ENCODE measurements at places on chromosomes 3 and 15.

GRCh38 chr3:157531771-157532170 is 28.6 kb upstream of the VEPH1 start:
- H3K36me3 ChIP-seq = no peaks in the 10 kb centered on the region
- H3K4me1 ChIP-seq = no peaks in the 10 kb centered on the region
- no peak overlapping the region for H3K4me3 ChIP-seq

GRCh38 chr3:183306798-183307671 is 54.0 kb downstream of the B3GNT5 start:
- no peaks in the 10 kb centered on the region for H3K4me1 ChIP-seq
- no peak overlapping the region for H3K4me3 ChIP-seq
- ATAC-seq = peak; percentile 76
- H3K27me3 ChIP-seq = no peaks in the 10 kb centered on the region

DNA sequence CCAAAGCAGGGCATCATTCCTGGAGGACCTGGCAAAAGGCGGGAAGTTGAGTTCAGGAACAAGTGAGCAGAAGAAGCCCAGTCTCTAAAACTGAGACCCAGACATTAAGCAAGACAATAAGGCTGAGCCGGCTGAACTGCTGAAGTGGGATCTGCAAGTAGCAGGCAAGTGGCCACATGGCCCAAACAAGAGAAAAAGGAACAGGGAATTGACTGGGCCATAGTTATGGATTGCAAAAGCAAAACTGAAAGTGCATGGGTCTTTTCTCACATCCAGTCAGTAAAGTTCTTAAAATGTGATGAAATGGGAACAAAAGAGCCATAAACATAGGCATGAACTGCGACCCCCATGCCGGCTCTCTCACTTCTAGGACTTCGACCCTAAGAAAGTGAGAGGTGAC is 101.2 kb downstream of the SCN11A start:
- no peaks in the 10 kb centered on the region for H3K4me1 ChIP-seq
- H3K36me3 ChIP-seq = no peaks in the 10 kb centered on the region
- no peak for ATAC-seq
- no peak overlapping the region for H3K27ac ChIP-seq
- no peak overlapping the region for H3K4me3 ChIP-seq

- H3K27me3 ChIP-seq = no peaks in the 10 kb centered on the region
- no peak for ATAC-seq
- no peaks in the 10 kb centered on the region for H3K4me1 ChIP-seq
- no peak overlapping the region for H3K4me3 ChIP-seq
- H3K27ac ChIP-seq = no peak overlapping the region
- H3K36me3 ChIP-seq = no peaks in the 10 kb centered on the region
These were observed 97.2 kb upstream of the LRRFIP2 start for GRCh38 chr3:37271611-37272010.

DNA sequence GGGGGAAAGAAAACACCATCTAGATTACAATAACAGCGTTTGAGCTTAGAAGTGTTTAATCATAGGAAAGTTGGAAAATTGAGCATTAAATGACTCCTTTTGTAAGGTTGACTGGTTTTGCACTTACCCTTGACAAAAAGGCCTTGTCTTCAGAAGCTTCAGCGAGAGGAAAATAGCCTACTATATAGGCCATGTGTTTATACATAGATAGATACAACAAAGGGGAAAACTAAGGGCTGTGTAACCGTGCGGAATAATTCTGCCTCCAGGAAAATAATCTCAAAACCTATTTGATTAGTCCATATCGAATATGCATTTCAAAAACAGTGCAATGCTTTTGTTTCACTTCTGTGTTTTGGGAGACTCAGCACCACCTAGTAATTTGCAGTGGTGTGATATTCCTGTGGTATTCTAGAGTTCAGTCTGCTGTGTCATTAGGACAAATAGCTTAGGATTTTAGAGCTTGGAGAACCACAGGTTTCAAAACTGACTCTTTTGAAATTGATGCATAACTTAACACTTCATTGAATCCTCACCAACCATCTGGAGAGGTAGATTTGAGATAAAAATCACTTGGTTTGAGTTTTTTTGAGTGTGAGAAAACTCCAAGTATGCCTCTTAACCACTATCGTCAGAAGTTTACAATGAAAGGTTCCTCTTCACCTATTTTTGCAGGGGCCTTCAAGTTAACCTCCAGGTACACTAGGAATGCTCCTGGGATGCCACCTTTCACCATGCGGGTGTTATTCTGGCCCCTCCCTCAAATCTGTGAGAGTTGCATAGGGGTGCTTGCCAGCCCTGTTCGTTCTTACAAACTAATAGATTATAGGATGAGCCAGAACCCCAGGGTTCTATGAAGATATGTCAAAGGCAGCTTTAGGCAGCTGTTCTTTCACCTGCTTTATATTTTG is 1.9 kb downstream of the ARHGAP31 start:
- no peaks in the 10 kb centered on the region for H3K36me3 ChIP-seq
- peak overlapping the region; percentile 55 for H3K4me3 ChIP-seq
- peak overlapping the region; percentile 29 for H3K27ac ChIP-seq
- no peaks in the 10 kb centered on the region for H3K27me3 ChIP-seq

DNA sequence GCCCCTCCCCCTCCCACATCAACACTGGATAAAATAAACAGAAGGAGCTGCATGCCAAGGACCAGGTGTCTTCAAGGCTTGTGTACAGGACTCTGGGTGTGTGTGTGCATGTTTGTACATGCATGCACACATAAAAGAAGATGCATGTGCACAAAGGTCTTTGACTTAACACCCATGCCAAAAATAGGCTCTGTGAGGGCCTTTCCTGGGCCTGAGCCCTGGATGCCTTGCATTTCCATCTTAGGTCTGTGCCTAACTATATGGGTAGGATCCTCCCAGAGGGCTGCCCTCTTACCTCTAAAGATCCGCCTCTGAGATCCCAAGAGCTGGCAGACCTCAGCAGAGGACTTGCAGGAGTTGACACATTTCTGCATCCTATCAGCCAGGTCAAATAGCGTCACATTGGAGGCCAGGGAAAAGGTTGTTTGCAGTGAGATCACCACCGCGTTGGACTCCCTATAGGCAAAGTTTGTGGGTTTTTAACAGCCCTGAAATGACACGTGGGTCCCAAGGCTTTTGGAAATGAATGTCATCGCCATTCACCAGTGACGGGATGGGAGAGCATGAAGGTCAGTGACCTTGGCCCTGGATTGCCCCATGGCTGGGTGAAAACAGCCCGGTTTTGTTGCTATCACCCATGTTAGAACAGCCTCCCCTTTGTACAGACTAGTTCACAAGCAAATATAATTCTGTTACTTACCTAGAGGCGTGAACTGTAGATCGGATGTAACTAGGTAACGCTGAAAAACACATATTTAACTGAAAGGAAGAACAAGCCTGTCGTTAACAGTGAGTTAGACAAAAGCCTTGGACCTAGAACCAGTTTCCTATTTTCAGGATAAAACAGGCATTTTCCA is 54.0 kb downstream of the HEG1 start:
- no peak for ATAC-seq
- H3K27me3 ChIP-seq = no peaks in the 10 kb centered on the region
- H3K36me3 ChIP-seq = no peaks in the 10 kb centered on the region
- H3K4me1 ChIP-seq = peaks cover 37% of the 10 kb centered on the region
- H3K27ac ChIP-seq = peak overlapping the region; percentile 67

DNA sequence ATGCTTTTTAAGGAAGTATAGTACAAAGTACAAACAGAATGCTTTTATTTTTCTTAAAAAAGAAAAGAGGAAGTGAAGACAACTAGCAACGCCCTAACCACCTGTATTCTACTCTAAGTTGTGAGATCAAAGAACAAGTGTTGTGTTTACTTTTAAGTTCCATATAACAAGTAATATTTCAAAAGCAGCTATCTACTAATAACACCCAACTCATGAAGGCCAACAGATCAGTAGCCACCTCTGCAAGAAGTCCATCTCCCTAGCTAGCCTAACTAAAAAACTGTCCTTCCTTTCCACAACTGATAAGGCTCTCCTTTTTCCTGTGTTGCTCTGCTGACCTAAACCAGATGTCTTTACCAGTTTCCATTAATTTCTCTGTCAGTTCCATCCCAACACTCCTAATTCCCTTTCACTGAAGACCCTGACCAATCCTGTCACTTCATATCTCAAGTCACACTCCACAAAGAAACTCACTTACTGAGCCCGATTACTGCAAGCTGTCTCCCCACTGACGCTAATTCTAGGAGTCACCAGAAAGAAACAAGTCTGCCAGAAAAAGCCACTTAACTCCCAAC is 26.9 kb downstream of the PHC3 start:
- H3K36me3 ChIP-seq = no peaks in the 10 kb centered on the region
- H3K27me3 ChIP-seq = no peaks in the 10 kb centered on the region
- no peak for ATAC-seq
- no peak overlapping the region for H3K4me3 ChIP-seq
- H3K27ac ChIP-seq = no peak overlapping the region
- peaks cover 12% of the 10 kb centered on the region for H3K4me1 ChIP-seq

DNA sequence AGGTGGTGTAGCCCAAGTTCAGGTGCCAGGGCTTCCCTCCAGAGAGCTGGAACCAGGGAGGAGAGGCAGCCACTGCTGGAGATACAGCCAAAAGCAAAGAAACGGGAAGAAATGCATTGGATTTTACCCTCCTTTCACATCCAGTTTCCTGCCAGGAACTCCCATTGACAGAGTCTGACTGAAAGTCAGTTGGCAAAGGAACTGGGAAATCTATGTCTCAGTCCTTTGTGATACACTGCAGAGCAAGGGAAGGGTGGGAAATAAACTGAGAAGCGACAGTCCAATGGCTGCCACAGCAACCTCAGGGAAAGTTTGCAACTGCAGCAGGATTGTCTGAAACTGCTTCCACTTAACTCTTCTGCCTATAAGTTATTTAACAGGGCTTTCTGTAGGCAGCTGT is 142.6 kb downstream of the SATB1 start:
- H3K27me3 ChIP-seq = no peaks in the 10 kb centered on the region
- H3K27ac ChIP-seq = no peak overlapping the region
- H3K4me1 ChIP-seq = no peaks in the 10 kb centered on the region
- H3K4me3 ChIP-seq = no peak overlapping the region

GRCh38 chr15:74367296-74367854 is at the start of gene CYP11A1:
CYP11A1 (minus strand) TSS chr15:74367646; CDS start chr15:74367585, 61 bp downstream.
- H3K36me3 ChIP-seq = no peaks in the 10 kb centered on the region
- no peaks in the 10 kb centered on the region for H3K4me1 ChIP-seq
- no peak within 1 kb of the TSS for H3K4me3 ChIP-seq
- no peak for ATAC-seq
- no peak within 1 kb of the TSS for H3K27ac ChIP-seq

DNA sequence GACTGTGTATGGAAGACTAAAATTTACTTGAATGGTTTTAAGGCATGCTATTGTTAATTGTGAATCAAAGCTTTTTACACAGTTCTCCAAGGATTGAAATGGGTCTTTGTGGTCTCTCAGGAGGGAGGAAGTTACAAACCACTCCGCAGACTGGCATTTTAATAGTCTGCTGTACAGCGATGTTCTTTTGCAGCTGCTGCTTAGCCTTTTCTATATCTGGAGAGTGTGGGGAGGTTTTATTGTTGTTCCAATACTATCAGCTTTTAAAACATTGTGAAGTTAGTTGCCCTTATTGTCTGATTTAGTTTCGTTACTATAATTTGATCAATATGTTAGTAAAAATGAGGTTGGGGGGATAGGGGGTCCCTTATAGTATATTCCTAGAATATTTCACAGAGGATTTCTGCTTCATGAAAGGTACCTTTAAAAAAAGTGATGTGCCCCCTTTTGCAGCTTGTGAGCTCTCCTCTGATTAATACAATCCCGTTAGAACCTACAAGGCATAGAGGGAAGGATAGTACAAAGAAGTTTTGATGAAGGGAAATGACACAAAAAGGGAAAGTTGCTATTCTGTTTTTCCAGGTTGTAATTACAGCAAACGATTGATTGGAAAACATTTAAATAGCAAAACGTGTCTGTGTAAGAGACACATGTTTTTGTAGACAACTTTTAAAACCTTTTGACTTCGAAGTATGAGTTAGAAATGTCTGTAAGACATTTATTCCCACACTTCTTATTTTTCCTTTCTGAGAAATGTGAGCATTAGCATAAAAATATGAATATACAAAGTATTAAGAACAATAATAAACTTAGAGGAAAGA is 158.3 kb upstream of the CGNL1 start:
- ATAC-seq = no peak
- H3K4me1 ChIP-seq = peaks cover 12% of the 10 kb centered on the region
- no peaks in the 10 kb centered on the region for H3K36me3 ChIP-seq
- H3K27me3 ChIP-seq = no peaks in the 10 kb centered on the region
- no peak overlapping the region for H3K4me3 ChIP-seq
- no peak overlapping the region for H3K27ac ChIP-seq

- ATAC-seq = no peak
- peaks cover 12% of the 10 kb centered on the region for H3K4me1 ChIP-seq
- no peak overlapping the region for H3K27ac ChIP-seq
- H3K4me3 ChIP-seq = no peak overlapping the region
These were observed 99.3 kb upstream of the TNFAIP8L3 start for GRCh38 chr15:51193979-51194378.

DNA sequence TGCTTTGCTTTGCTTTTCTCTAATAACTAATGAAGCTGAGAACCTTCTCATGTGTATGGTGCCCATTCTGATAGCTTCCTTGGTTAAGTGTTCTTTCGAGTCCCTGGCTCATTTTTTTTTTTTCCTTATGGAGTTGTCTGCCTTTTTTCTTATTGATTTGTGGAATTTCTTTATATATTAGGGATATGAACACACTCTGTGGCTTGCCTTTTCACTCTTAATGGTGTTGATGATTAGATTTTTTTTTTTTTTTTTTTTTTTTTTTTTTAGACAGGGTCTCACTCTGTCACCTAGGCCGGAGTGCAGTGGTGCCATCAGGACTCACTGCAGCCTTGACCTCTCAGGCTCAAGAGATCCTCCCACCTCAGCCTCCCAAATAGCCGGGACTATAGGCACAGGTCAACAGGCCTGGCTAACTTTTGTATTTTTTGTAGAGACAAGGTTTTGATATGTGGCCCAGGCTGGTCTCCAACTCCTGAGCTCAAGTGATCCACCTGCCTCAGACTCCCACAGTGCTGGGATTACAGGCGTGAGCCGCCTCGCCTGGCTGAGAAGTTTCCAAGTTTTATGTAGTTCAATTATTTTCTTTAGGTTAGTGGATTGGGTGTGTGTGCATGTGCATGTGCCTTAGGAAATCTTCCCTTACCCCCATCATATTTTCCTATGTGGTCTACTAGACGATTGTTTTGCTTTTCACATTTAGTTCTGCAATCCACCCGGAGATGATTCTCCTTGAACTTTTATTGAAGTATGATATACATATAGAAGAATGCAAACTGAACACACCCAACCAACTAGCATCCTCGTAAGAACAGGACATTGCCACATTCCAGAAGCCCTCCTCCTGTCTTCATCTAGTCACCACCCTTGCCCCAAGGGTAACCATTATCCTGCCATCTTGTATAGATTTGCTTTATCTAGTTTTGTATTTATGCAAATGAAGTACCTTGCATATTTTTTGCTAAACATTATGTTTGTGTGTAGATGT is 1.7 kb upstream of the SNRPA1 start:
- H3K4me1 ChIP-seq = peaks cover 12% of the 10 kb centered on the region
- no peaks in the 10 kb centered on the region for H3K27me3 ChIP-seq
- no peak overlapping the region for H3K4me3 ChIP-seq
- no peak for ATAC-seq
- no peak overlapping the region for H3K27ac ChIP-seq

- no peak overlapping the region for H3K4me3 ChIP-seq
- H3K27me3 ChIP-seq = no peaks in the 10 kb centered on the region
- no peak overlapping the region for H3K27ac ChIP-seq
- H3K4me1 ChIP-seq = peaks cover 54% of the 10 kb centered on the region
These were observed 124.8 kb downstream of the MYLK start for GRCh38 chr3:123759311-123759710.

GRCh38 chr15:36558921-36559320 is 20.5 kb upstream of the CDIN1 start:
- H3K27ac ChIP-seq = no peak overlapping the region
- H3K27me3 ChIP-seq = no peaks in the 10 kb centered on the region
- no peaks in the 10 kb centered on the region for H3K36me3 ChIP-seq
- no peak overlapping the region for H3K4me3 ChIP-seq
- no peak for ATAC-seq
